ENCODE measurements at places on chromosomes 5 and 9. TPM values are rescaled to one million over a fixed set of nuclear protein-coding genes. Genes with fewer than 3 reads are reported as not detected.

GRCh38 chr9:90322296-90322695, 320.3 kb downstream of the DIRAS2 start:
- DNase-seq, result no peak

DNA sequence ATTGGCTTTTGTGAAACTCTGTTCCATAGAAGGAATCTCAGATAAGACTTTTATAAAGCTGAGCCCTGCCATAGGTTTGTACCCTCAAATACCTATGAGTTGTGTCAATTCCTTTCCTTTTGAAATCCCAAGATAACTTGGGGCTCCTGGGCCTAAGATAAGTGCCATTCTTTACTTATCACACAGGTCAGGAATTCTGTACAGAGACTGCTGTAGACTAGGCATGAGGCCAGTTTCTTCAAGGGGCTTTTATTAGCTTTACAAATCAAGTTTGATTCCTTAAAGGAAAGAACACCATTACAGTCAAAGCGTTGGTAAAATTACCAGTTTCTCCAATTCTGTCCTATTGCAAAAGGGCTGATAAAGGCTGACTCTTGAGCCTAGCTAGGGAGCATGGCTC, 39.2 kb downstream of the SHC3 start:
- peak; percentile 35 for DNase-seq

DNA sequence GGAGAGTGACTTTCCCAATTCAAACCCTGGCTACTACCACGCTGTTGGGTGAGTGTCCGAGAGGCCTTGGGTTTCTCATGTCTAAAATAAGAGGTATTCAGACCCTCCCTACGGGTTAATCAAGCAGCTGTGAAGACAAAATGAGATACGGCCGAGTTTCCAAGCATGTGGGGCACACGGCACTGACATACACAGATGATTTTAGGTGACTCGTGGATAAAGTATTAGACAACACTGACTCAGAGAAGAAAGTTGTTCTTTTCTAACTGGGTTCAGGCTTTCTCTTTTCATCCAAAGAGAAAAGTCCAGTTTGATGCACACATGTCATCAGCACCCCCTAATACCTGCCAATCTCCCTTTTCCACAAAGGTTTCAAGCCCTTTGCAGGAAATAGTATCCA, 15.6 kb downstream of the FOXI1 start:
- DNase-seq, result no peak

Gene GPR151
- not detected for total RNA-seq

- no peak for DNase-seq
Measured at GRCh38 chr5:125348221-125348692, 601.8 kb upstream of the ZNF608 start.

Gene SPINK13
- 1.5 TPM for total RNA-seq

- DNase-seq, result peak; percentile 46
Measured at GRCh38 chr5:154714266-154714986, 40.8 kb upstream of the LARP1 start.

Measured in stomach (tissue), 19 donors.